ENCODE measurements at places on chromosomes 5 and 9.
A peak's percentile ranks its signal among the peaks of the same experiment; 100 is the strongest.

DNA sequence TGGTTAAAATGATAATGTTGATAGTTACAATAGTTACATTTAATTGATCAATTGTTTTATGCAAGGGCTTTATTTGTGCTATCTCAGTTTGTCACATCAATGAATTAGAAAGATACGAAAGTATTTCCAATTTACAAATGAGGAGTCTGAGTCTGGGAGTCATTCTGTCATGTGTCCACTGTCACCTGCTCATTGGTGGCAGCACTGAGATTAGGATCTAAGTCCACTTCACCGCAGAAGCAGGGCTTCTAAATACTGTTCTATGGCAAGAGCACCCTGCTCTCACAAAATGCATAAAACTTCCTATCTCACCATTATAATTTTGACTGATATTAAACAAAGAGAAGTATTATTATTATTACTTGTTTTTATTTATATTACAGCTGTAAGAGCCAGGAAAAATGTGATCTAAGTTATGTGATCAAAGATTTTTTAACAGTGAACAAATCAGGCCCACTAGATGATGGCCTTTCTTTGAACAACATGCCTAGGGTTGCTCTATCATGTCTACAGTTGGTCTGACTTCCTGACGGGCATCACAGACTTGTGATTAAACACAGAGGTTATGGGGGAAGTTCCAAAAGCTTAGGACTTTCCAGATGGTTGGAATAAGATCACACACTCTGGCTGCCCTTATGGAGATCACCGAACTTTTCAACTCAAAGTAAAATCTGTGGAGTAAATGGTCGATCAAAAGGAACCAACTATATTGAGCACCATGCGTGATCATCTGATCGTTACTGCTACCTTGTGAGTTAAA is 15.1 kb downstream of the TLR4 start:
- DNase-seq, result no peak

DNA sequence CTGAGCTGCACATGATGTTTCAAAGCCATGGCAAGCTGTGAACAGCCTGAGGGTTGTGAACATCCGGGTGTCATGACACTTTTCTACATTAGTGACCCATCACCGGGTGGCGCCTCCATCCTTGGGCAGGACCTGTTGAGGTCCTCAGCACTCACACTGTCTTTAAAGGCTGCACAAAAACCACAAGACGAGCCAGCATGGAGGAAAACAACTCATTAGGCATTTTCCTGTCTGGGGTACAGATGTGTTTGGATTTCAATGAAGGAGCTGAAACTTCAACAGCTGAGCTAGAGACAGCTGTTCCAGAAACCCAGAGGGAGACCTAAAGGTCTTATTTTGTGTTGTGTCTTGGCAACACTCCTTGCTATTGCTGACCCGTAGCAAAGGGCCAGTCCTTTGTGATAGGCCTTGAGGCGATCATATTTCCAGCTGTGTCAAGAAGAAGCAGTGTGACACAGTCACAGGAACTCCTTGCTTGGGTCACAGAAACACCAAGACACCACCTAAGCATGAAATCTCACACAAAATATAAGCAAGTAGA is 151.8 kb upstream of the VLDLR start:
- no peak for DNase-seq

DNA sequence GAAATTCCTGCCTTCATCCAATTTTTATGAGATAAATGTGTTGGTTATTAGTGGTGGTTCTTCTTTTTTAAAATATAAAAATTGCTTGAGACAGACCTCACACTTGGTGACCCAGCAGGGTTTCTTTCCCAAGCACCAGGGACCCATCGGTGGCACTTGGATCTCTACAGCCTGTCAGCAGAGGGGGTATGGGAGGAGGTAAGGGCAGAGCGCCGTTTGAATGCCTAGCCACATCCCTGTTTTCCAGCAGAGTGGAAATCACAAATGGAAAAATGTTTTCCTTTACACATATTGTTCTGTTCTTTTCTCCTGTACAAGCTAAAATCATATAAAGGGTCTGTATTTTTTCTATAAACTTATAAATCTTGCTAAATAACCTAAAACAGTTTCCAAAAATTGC is 248.0 kb downstream of the NR3C1 start:
- no peak for DNase-seq

- DNase-seq, result no peak
Measured at GRCh38 chr5:118590806-118591205, 397.5 kb downstream of the DTWD2 start.

- no peak for DNase-seq
Measured at GRCh38 chr9:36101916-36102741, 34.4 kb upstream of the GLIPR2 start.

DNA sequence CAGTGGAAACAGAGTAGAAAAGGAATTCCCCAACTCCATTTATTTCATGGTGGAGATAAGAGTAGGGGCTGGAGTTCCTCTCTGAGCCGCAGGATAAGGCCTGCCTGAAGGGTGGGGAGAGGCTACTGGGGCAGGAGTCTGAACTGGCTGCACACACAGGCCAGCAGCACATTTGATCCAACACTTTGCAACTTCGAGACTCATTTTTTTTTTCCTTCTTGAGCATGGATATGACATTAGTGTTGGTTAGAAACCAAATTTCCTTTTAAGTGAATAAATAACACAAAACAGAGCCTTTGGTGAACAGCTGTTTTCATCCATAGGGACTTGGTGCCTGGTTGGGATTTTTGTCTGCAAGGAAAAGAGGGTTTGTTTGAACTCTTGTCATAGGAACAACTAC is 76.6 kb downstream of the RALGPS1 start:
- DNase-seq, result no peak

- no peak for DNase-seq
Measured at GRCh38 chr9:27866741-27867140, 293.5 kb upstream of the C9orf72 start.

DNA sequence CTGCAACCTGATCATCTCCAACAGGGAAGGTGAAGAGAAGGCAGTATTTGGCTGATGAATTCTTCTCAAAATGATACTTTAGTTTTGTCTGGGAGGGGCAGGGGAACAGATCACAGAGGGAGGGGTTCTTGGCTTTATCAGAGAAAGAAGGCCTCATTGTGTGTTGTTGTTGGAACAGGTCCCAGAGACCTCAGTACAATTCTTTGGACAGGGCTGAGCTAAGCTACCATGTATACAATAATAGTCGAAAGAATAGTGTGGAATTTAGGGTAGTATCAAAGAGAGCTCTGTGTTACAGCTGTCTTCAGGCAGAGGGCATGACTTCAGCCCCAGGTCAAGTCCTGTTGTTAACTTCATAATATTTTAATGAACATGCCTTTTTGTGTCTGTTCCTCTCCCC is 39.9 kb downstream of the ARHGAP26 start:
- no peak for DNase-seq

GRCh38 chr9:132147839-132148238 is 14.0 kb upstream of the NTNG2 start:
- DNase-seq, result no peak

DNA sequence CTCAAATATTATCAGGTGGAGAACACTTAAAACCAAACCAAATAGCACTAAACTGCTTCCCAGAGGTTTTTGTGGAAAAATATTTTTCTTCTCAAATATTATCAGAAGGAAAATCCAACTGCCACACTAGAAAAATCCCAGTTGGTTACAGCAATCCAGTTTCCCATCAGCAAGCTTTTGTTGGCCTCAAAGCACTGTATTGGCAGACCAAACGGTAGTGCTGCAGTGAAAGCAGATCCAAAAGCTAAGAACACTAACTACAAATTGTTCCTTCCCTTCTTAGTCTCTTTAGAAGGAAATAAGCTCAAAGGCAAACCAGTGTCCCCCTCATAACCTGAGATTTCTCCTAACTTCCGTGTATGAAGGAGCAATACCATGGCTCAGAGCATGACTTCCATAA is 105.3 kb downstream of the TRIM36 start:
- DNase-seq, result no peak

GRCh38 chr9:129252937-129253802 is 75.1 kb upstream of the IER5L start:
- no peak for DNase-seq

GRCh38 chr9:272251-273213 is 57.9 kb downstream of the DOCK8 start:
- DNase-seq, result peak; percentile 43

GRCh38 chr5:157362012-157362411 is 96.1 kb downstream of the CYFIP2 start:
- no peak for DNase-seq

DNA sequence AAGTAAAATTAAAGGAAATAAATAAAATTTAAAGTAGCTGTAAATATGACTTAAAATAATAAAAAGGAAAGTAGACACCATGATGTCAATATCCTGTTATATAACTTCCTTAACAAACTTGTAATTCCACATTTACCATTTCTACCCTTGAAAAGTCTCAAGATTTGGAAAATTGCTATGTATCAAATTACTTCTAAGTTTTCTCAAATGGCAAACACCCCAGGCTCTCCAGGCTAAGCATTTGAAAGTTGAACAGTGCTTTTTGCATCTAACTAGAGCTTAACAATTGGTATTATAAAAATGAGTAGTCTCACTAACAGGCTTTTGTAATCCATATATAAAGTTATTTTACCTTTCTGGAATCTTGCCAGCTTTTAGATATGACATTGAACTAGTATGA is 41.5 kb upstream of the MACIR start:
- no peak for DNase-seq

DNA sequence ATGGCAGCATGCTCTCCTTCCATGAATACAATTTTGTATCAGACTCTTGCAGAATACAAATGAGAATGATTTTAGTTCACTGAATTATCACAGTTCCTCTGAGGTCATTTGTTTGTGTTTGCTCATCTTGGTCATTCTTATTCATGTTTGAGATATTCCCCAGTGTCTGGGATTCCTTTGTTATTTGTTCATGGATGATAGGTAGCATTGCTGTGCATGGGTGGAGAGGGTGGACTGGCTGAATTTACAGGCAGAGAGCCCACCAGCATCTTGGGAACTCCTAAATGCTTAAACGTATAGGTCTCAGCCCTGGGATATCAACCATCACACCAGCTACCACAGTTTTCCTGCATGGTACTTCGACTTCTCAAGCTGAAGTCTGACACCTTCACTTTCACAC is 459.8 kb downstream of the CCDC171 start:
- DNase-seq, result no peak

DNA sequence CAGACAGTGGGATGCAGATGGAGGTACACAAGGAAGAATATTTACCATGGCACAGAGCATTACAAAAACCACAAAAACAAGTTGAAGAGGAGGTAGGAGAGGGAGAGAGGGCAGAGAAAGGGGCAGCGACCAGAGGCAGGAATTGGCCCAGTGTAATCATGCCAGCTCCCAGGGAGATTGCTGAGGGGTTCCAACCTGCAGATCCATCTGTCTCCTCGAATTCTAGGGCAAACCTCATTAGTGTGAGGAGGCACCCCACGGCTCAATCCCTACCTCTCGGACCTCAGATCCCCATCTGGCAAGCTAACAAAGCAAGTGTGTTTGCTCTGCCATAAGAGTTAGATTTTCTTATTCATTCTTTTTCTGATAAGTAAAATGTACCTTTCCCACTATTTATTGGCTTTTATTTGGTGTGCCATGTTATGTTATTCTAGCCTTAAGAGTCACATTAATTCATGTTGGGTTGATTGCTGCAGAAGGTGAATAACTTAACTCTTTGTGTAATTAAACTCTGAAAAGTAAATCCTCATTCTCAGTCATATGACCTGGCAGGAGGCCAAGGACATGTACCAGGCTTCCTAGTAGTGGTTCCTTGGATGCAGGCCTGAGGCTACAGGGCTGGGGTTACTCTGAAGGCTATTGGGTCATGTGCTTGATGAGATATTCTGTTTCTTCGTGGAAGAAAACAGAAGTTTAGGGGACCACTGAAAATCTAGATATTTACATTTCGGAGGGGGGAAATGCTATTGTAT is 315.2 kb upstream of the ATP10B start:
- DNase-seq, result no peak

- no peak for DNase-seq
Measured at GRCh38 chr5:181120761-181121160, 10.2 kb downstream of the OR2V1 start.

DNA sequence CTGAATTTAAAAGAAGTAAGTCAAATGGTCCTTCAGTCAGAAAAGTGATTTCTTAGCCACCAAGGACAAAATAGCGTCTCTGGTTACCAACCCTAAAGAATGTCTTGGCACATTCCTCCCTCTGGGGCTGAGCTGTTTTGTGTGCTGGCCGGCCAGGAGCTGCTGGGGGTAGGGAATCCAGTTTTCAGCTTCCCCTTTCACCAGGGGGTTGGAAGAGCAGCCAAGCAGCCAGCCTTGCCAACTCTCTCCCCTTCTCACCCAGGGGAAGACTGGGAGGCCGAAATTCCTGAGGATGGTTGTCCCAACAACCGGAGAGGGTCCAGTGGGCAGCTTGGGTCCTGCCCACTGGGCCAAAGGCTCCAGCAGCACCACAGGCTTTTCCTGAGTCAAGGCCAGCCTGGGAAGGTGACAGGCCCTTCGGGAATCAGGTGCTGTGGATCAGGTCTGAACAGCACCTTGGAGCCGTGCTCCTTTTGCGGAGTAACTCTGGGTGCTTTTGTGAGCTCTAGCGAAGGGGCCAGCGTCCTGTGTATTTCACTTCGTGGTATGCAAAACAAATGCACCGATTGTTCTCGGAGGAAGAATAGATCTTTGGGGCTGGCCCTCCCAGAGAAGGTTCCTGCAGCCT is 4.2 kb downstream of the WWC1 start:
- DNase-seq, result no peak

DNA sequence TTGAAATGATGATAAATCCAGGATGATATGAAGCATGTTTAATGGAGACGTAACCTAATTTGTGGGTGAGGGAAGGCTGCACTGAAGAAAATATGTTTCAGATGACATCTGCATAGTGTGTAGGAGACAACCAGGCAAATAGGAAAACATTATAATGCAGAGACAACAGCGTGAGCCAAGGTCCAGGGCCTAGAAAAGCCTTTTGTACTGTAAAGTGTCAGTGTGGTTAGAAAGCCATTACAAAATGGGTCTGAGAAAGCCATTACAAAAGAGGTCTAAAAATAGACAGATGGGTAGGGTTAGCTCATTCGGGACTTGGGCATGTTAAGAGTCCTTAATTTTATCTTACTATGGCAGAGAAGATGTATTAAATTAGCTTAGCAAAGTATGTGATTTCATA is 14.9 kb upstream of the GABRG2 start:
- no peak for DNase-seq

DNA sequence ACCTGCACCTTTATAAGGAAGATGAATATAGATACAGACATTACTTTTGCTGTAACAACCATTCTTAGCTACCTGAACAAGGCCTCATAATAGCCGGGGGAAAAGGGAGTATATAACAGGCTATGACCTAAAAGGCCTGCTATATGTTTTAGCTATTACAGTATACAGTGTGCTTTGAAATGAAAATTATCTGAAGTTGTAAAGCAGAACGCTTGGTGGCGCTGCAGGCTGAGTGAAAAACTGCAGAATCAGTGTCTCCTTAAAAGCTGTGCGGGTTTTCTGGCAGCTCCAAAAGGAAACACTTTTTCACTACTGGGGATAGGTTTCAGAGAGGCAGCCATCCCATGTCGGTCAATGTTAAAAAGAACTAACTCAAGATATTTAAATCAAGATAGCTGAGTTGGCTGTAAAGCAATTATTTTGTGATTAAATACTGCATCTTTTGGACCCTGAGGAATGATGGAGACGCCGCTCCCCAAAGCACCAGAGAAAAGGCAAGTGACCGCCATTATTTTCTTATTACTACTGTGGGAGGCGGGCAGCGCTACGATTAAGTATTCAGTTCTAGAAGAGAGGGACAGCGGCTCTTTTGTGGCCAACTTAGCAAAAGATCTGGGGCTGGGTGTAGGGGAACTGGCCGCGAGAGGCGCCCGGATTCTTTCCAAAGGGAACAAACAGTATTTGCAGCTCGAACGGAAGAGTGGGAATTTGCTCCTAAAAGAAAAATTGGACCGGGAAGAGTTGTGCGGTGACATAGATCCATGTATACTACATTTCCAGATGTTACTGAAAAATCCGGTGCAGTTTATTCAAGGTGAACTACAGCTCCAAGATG is 5.9 kb downstream of the PCDHB6 start:
- no peak for DNase-seq

All from stimulated activated CD4-positive, alpha-beta T cell treated with anti-CD3 and anti-CD28 coated beads, Interleukin-1b, Interleukin-23, amount 100 ng/mL, for 1 hour (primary cell).